ENCODE measurements at places on chromosomes 2 and 18. TPM values are rescaled to one million over a fixed set of nuclear protein-coding genes. Genes with fewer than 3 reads are reported as not detected.

The TOGARAM2 gene
- not detected for total RNA-seq

The RMDN2 gene
- 3.2 TPM for total RNA-seq

The TYMS gene
- total RNA-seq: 32.5 TPM

The POTEI gene
- under 0.01 TPM for total RNA-seq

Data from epithelial cell of umbilical artery (primary cell).